ENCODE measurements at places on chromosomes 1 and 21.
A peak's percentile ranks its signal among the peaks of the same experiment; 100 is the strongest.

- DNase-seq, result no peak
Measured at GRCh38 chr1:39782103-39782502, 6.6 kb downstream of the BMP8B start.

DNA sequence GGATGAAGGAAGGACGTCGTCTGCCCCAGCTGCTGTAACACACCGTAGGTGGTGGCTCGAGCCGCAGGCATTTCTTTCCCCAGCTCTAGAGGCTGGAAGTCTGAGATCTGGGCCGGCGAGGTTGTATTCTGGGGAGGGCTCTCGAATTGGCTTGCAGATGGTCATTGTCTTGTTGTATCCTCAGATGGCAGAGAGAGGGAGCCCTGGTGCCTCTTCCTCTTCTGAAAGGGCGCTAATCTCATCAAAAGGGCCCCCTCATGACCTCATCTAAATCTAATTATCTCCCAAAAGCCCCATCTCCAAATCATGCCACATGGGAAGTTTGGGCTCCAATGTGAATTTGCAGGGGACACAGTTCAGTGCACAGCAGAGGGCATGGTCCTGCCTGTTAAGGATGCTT lies 109.0 kb downstream of the SIK1 start:
- DNase-seq, result no peak

GRCh38 chr1:150909585-150910180 lies 16.5 kb upstream of the SETDB1 start:
- DNase-seq, result no peak

GRCh38 chr1:33610864-33611455 lies 138.5 kb downstream of the ZSCAN20 start:
- DNase-seq, result no peak

GRCh38 chr1:95953015-95953414 lies 719.0 kb downstream of the RWDD3 start:
- DNase-seq, result peak; percentile 26

GRCh38 chr1:1435106-1435903 lies at the start of gene VWA1:
Gene VWA1, plus strand, starts transcription at chr1:1435690. Its CDS starts 59 bp downstream, at chr1:1435749.
- DNase-seq, result peak; percentile 88

- peak; percentile 62 for DNase-seq
Measured at GRCh38 chr1:167105271-167106118, 11.6 kb downstream of the STYXL2 start.
